KG1 (cell line): ENCODE measurements at places on chromosomes 13 and 19.

DNA sequence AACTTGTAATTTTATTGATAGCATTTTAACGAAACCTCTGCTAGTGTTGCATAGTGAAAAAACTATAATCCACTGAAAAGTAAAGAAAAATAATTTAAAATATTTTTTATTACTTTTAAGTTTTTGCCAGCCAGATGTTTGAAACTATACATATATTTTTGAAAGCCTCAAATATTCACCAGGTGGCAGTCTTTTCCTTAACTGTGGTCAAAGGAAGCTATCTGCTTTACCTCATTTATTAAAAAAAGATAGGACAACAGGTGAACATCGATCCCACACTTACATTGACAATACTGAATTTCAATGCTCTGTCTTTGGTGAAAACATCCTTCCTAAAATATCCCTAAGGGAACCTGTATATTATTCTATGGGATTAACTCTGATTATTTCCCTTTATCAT lies 100.5 kb downstream of the TRPC4 start:
- no peak for DNase-seq

- DNase-seq: peak; percentile 31
Observed at GRCh38 chr13:36418022-36418805, 14.1 kb upstream of the CCNA1 start.

DNA sequence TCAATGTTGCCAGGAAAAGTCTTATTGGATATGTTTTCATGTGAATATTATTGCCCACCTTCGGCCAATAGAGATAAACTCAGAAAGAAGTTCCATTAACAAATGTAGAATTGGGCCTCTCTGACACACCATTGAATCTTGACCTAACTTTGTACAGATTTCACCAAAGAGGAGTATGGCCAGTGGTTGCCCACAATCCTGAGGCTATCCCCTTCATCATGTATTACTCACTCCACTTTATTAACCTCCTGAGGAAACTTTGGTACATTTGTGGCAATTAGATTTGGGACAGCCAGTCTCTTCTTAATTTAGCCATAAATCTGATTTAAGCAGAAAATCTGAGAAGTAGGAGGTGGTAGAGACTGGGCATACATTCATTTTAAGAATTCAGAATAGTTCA lies 53.3 kb upstream of the POSTN start:
- no peak for DNase-seq

DNA sequence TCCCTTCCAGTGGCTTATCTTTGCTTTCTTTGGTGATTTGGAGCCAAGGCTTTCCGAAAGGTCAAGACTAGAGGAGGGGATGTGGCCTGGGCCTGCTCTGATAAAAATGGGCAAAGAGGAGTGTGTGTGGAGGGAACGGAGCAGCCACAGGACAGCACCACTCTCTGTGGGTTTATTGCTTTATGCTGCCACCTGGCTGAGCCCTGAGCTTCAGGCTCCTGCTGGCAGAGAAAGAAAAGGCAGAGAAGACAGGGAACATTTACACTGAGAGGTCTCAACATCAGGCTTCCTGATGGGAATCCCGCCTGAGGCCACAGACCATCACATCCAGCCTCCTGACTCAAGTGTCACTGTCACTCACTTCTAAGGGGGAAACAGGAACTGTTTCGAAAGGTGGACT lies 9.2 kb upstream of the GSX1 start:
- DNase-seq: no peak

DNA sequence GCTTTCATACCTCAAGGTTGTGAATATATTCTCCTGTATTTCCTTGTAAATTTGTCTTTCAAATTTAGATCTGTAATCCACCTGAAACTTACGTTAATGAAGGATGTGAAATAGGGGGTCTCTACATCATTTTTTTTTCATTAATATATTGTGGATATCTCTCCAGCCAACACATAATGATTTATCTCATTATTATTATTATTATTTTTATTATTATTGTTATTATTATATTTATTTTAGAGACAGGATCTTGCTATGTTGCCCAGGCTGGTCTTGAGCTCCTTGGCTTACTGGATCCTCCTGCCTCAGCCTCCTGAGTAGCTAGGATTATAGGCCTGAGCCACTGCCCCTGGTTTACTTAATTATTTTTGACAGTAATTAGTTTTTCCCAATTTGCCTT lies 4.3 kb upstream of the LIPE start:
- no peak for DNase-seq

DNA sequence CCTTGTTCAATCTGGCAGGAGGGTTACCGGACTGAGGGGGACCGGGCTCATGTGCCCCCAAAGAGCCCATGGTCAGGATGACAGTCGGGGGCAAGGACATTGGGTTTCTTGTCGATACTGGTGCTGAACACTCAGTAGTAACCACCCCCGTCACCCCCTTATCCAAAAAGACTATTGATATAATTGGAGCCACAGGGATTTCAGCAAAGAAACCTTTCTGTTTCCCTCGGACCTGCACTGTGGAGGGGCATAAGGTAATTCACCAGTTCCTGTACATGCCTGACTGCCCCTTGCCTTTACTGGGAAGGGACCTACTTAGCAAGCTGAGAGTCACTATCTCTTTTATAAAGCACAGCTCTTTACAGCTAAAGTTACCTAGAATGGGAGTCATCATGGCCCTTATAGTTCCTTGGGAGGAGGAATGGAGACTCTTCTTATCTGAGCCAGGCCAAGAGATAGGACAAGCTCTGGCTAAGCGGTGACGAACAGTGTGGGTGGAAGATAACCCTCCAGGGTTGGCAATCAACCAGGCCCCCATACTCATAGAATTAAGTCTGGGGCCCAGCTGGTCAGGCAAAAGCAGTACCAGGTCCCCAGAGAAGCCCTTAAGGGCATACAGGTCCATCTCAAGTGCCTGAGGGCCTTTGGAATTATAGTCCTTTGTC lies 603.7 kb downstream of the UQCRFS1 start:
- no peak for DNase-seq

DNA sequence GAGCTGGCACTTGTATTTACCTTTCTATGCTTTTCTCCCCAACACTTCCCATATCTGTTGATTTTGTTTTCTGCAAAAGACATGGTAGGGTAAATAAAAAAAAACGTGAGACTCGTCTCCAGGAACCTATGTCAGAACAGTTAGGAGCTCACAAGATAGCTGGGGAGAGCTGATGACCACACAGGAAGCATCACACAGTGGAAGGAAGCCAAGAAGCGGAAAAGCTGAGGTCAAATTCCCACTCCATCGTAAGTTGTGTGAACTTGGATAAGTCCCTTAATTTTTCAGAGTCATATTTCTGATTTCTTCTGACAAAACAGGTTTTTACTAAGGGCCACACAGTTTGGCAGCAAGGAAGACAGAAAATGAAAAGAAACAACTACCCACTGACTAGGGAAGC lies 199.6 kb downstream of the KLF5 start:
- DNase-seq: no peak
